Activated CD4-positive, alpha-beta T cell treated with anti-CD3 and anti-CD28 coated beads, Interleukin-2, amount 50 U/mL, for 24 hours (primary cell): ENCODE measurements at places on chromosomes 7 and 10.

- DNase-seq = no peak
Observed at GRCh38 chr10:65858841-65859240, 1067.0 kb upstream of the LRRTM3 start.

DNA sequence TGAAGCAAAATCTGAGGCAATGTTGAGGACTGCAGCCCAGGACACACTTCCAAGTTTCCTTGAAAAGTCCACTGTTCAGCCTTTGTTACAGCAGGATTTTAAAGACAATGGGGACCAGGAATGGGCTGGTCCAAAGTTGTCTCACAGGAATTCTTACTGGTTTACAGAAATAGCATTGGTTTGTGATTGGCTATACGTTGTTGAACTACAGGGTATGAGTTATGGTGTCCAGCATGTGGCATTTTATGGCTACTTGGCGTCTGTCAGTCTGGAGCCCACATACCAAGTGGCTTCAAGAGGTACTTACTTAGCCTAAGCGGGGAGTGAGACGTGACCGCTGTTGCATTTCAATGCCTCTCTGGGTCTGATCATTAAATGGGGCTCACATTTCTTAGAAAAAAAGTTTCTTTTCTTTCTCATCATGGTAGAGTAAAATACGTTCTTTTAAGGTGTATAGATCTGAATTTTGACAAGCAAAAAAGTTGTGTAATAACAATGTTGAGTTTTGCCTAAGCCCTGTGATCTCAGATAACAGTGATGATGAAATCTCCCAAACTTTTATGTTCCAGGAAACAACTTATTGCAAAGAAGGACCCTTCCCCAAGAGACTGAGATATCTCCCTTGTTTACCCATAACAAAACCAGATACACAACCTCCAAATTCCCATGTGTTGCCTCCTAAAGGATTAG is 100.0 kb upstream of the TRIM24 start:
- no peak for DNase-seq

GRCh38 chr10:69969977-69970376 is 82.7 kb upstream of the MACROH2A2 start:
- no peak for DNase-seq

DNA sequence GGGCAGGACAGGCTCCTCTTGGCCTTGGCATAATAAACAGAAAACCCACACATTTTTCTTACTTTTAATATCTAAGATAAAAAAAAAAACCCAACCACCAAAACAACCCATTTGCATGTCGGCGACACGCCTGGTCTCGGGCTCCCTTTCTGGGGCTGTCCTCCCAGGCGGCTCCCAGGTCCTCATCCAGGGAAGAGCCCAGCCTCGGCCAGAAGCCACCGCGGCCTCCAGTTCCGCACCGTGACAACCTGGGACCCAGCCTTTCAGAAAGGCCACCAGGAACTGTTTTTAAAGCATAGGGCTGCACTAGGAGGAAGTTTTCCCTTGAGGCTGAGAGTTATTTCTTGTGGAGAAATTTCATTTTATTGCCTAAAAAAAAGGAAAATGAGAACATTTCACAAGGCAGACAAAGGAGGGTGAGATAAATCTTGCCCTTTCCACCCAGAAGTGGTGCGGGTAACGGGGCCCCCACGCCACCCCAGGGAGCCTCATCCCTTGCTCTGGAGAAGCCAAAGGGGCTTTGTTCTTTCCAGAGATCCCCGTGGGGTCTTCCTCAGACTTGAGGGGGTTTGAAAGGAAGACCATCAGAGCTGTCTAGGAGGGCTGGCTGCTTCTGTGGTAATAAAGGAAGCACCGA is 39.2 kb upstream of the MKRN1 start:
- no peak for DNase-seq

DNA sequence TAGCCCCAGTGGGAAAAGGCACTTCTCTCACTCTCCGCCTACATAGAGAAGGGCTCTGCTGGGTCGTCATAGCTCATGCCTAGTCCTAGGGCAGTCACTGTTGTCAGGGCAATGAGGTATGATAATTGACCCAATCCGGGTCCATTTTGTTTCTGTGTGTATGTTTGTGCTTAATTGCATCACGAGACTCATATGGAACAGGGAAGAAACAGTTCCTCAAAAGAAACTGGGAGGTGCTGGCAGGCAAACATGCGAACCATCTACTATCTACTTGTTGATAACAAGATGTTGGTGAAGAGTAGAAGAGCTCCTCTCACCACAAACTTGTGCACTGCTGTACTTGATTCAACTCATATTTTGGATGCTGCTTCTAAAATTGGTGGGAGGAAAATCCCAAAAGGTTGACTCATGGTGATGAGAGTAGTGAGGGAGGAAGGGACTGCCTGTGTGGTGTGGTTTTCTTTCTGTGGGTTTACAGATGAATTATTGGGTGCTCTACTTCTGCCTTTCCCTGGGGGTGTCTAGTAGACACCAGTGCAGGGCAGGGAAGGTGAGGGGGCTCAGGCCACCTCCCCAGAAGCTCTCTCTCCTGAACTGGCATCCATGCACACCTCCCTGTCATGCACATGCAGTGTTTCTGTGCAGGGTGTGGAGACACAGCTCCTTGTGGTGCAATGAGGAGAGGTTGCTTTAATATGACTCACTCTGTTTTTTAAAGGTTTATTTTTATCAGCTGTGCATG is 29.4 kb downstream of the LSMEM1 start:
- no peak for DNase-seq

GRCh38 chr10:58262766-58263165 is 4.9 kb downstream of the IPMK start:
- no peak for DNase-seq

DNA sequence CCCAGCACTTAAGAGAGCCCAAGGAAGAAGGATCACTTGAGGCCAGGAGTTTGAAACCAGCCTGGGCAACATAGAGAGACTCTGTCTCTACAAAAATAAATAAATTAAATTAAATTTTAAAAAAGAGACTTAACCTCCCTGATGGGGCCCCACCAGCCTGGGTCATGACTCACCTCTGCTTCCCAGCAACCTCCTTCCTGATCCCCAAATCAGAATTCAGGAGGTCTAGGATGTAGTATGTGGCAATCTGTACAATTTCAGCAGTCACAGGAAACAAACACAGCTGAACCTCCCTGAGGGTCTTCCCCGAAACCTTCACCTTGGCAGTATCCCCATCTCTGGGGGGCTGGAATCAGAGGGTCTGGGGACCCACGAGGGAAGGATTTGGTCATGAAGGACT is 9.7 kb upstream of the PPP1R35 start:
- no peak for DNase-seq

- no peak for DNase-seq
Observed at GRCh38 chr7:831596-832166, 595 bp upstream of the SUN1 start.

DNA sequence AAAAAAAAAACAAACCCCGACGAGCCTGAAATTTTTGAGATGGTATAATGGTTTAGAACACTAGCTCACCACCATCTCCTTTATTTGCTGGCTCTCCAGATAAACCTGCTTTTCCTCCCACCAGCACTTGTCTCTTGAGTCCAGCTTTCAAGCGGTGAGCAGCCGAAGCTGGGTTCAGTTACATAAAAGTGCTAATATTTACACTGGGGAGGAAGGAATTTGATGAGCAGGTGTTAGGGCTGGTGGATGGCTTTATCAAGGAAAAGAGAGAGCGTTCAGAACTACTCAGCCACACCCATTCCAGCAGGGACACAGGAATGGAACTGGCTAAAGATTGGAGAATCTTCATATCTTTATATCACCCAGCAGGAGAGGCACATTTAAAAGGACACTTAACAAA is 6.6 kb upstream of the CALML3 start:
- DNase-seq = no peak

- no peak for DNase-seq
Observed at GRCh38 chr10:43971306-43971705, 322.6 kb upstream of the ZNF32 start.

- no peak for DNase-seq
Observed at GRCh38 chr7:23072922-23073321, 32.7 kb upstream of the KLHL7 start.

DNA sequence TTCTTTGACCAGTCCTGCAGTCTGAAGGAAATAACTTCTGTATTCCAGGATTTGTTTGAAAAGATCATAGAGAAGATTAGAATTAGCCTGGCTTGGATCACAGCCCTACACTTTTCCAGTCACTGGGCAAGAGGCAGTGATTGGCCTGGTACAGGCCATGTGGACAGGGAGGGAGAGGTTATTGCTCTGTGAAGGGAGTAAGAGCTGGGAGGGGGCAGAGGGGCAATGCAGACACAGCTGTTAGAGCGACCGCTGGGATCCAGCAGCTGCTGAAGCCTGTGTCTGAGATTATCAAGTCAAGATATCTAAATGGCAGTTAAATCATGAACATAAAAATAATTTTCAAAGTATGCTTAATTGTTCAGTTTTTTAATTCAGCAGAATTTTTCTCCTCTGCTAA is 257.3 kb downstream of the SDK1 start:
- DNase-seq = no peak

DNA sequence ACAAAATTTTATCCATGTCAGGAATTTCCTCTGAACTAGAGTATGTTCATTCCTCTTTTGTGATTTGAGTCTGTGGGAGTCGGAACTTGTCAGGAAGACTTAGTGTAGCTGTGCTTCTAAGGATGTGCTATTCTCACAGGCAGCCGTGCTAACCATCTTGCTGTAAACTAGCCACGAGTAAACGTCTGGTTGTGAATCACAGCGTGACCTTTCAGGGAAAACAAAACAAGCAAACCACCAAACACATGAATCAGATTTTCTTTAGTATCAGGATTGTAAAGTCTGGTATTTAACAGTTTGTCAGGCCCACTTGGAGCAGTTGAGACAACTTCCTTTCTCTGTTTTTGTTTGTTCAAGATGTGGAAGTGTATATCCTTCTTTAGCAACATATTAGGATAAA is 32.0 kb downstream of the AUTS2 start:
- no peak for DNase-seq

- DNase-seq = no peak
Observed at GRCh38 chr10:130481936-130482335, 345.7 kb downstream of the GLRX3 start.
